ENCODE measurements at places on chromosomes 16 and 17. TPM values are rescaled to one million over a fixed set of nuclear protein-coding genes. Genes with fewer than 3 reads are reported as not detected.

DNA sequence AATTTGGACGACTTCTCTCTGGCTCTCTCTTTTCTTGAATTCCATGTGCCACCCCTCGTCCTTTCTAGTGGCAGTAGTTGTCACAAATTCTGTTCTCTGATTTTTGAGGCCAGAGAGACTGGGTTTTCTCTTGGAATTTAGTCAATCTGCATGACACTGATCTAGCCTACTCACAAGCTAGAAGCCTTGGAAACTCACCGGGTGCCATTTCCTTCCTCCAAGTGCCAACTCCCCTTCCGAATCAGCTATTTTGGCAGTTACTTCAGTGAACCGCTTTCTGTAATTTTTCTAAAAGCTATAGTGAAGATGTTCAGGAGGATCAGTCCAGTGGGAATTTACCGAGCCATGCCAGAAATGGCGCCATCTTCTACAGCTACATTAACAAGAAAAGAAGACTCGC is 228.9 kb downstream of the PMP22 start:
- no peak for DNase-seq
- H3K27ac ChIP-seq, result no peak overlapping the region
- H3K36me3 ChIP-seq, result no peaks in the 10 kb centered on the region
- no peak overlapping the region for H3K4me3 ChIP-seq

DNA sequence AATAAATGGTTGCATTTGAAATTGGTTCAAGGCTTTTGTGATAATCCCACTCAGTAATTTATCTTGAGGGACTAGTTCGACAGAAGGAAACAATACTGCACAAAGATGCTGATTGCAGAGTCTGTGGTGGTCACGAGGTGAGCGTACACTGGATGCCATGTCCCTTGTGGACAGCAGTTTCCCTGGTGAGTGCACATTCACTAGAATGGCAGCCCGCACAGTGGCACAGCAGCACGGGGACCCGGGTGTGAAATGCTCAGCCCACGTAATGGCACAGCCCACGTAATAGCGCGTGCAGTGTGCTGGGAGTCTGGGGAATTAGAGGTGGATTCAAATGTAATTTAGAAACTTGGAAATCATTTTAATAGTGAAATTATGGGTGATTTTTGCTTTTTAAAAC is 154.0 kb downstream of the LGALS9B start:
- H3K4me3 ChIP-seq, result no peak overlapping the region
- no peak for DNase-seq
- no peak overlapping the region for H3K27ac ChIP-seq
- peaks cover 17% of the 10 kb centered on the region for H3K4me1 ChIP-seq
- H3K36me3 ChIP-seq, result peaks cover 13% of the 10 kb centered on the region

- H3K27ac ChIP-seq, result no peak overlapping the region
- H3K36me3 ChIP-seq, result no peaks in the 10 kb centered on the region
- peaks cover 19% of the 10 kb centered on the region for H3K27me3 ChIP-seq
- DNase-seq, result no peak
- H3K4me1 ChIP-seq, result peaks cover 41% of the 10 kb centered on the region
Observed at GRCh38 chr16:49837688-49838410, 18.1 kb downstream of the ZNF423 start.

EFNB3 gene
- 4.1 TPM for total RNA-seq

GRCh38 chr16:30054959-30055553 is 10.5 kb upstream of the ALDOA start:
- no peaks in the 10 kb centered on the region for H3K27me3 ChIP-seq
- H3K36me3 ChIP-seq, result no peaks in the 10 kb centered on the region
- no peak overlapping the region for H3K4me3 ChIP-seq
- no peak for DNase-seq
- H3K4me1 ChIP-seq, result peaks cover 22% of the 10 kb centered on the region

DNA sequence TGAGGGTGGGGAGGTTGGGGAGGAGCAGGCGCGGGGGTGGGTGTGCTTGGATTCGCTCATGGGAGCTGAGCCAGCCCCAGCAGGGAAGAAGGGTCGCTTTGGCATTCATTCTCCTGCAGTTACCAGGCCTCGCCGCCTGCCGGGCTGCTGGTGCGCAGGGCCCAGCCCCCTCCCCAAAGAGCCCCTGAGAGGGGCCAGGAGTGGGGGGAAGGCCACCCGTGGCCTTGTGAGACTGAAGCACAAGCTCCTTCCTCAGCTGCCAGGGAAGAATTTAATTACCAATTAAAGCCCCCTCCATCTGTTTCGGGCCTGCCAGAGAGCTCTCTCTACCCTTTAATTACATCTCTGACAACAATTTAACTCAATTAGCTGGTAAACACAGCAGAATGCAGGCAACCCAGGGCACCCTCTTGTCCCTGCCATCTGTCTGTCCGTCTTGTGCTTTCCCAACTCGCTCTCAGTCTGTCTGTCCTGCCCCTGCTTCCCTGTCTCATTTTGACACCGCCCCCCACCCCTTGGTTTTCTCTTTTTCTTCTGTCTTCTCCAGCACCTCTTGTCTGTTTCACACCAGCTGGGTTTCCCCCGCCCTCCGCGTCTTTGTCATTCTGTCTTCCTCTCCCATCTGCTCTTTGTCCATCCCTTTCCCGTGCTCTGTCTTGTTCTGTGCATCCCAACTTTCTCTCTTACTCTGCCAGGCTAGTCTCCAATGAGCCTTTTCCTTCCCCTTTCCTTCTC is 32.7 kb downstream of the CDK5RAP3 start:
- H3K27ac ChIP-seq, result peak overlapping the region; percentile 89
- H3K4me3 ChIP-seq, result no peak overlapping the region
- DNase-seq, result no peak

POLG2 gene
- total RNA-seq, result 11.7 TPM

DNA sequence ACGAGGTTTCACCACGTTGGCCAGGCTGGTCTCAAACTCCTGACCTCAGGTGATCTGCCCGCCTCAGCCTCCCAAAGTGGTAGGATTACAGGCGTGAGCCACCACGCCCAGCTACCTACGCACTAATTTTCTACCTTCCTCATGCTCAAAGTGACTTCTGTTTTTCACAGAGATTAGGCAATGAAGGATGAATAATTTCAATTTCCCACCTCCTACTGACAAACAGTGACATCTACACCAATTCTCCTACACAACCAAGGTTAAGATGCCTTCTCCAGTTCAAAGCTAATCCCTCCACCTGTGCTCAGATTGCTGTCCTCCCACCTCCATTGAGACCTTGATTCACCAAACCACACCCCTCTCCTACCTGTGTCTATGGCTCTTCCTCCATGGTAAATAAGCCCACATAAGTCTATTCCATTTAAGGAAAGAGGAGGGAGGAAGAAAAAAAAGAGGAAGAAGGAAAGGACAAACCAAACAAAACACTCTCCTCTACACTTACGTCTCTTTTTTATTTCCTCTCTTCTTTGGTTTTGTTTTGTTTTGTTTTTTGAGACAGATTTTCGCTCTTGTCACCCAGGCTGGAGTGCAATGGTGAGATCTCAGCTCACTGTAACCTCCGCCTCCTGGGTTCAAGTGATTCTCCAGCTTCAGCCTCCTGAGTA is 5.5 kb upstream of the MED11 start:
- no peak for DNase-seq
- no peaks in the 10 kb centered on the region for H3K36me3 ChIP-seq
- H3K4me3 ChIP-seq, result no peak overlapping the region
- H3K4me1 ChIP-seq, result peaks cover 9% of the 10 kb centered on the region

- H3K27ac ChIP-seq, result no peak overlapping the region
- no peak overlapping the region for H3K4me3 ChIP-seq
- H3K36me3 ChIP-seq, result peaks cover 10% of the 10 kb centered on the region
- no peak for DNase-seq
Observed at GRCh38 chr17:13306310-13306962, 288.6 kb upstream of the ELAC2 start.

Data from chondrocyte (in vitro differentiated cells).